Mesenchymal stem cell (in vitro differentiated cells and primary cell): ENCODE measurements at places on chromosomes 2 and 18.

DNA sequence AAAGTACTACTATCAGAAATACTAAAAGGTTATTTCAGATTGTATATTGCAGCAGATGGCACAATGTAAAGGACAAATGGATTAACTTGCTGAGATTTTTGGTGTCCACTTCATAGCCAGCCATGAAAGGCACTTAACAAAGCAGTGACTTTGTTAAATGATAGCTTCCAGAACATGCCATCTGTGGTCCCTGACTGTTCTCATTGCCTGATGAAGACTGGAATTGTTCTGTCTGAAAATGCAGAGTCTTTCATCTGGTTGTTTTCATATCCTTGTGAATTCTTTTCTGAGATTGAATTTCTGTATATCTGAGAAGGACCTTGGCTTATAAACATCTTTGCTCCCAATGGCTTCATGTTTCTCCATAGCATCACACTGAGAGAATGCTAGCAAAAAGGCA, 44.4 kb upstream of the LRRTM1 start:
- no peak for DNase-seq

- DNase-seq = no peak
Measured at GRCh38 chr2:211329882-211330281, 773.5 kb downstream of the CPS1 start.

GRCh38 chr2:239462671-239463506, 62.1 kb upstream of the HDAC4 start:
- no peak for DNase-seq

DNA sequence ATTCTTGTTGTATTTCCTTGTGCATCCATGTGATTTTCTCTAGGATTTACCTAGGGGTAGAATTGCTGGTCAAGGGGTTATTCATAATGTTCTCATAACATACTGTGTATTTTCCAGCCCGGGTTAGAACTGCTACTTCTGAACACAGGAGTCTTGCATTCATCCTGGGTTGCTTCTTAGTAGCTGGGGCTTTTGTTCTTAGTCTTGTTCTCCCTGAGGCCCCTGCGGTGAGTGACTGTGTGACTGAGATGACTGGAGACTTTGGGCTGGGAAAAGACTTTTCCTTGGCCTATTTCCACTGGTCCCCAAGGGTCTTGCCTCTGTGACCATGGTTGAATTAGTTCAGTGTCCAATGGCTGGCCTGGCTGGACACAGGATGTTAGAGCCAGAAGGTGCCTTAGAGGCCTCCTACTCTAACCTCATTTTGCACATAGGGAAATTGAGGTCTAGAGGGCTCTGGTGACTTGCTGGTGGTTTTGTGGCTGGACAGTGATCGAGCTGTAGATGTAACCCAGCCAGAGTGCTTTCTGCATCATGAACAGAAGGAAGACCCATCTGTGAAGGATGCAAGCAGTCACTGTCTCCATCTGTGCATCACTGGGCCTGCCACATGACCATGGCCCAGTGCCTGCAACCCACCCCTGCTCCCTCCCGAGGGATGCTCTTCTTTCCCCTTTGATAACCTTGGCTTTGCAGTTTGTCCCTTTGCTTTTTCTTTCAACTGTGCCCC, 233.3 kb downstream of the FHOD3 start:
- no peak for DNase-seq

- DNase-seq = no peak
Measured at GRCh38 chr2:182606728-182607681, 109.1 kb upstream of the DNAJC10 start.
